ENCODE measurements at places on chromosomes 7 and 10. TPM values are rescaled to one million over a fixed set of nuclear protein-coding genes. Genes with fewer than 3 reads are reported as not detected.

The FFAR4 gene
- total RNA-seq: not detected

The CALCR gene
- total RNA-seq: not detected

The MYPN gene
- 2.3 TPM for total RNA-seq

The SFRP4 gene
- total RNA-seq: 95.2 TPM

The TMEM229A gene
- 0.07 TPM for total RNA-seq

The SPACDR gene
- total RNA-seq: 0.96 TPM

The SPDYE9 gene
- not detected for total RNA-seq

The RAB19 gene
- not detected for total RNA-seq

The CAMK2B gene
- total RNA-seq: 0.63 TPM

The JAKMIP3 gene
- total RNA-seq: 0.13 TPM

The GIMAP1 gene
- total RNA-seq: 0.03 TPM

The NPY gene
- 2.3 TPM for total RNA-seq

The ADCYAP1R1 gene
- total RNA-seq: not detected

The KAZALD1 gene
- total RNA-seq: 26.8 TPM

The TSPAN33 gene
- 0.53 TPM for total RNA-seq

The TMEM236 gene
- 0.07 TPM for total RNA-seq

The SLC18A3 gene
- not detected for total RNA-seq

The FAM53B gene
- total RNA-seq: 17.4 TPM

The NUTM2E gene
- not detected for total RNA-seq

The PDAP1 gene
- 26.3 TPM for total RNA-seq

The NUTM2B gene
- 0.39 TPM for total RNA-seq

The C7orf33 gene
- not detected for total RNA-seq

The IDI2 gene
- not detected for total RNA-seq

The GBX1 gene
- total RNA-seq: not detected

The PON1 gene
- total RNA-seq: not detected

The SUMF2 gene
- total RNA-seq: 212 TPM

The ABCB1 gene
- 1.5 TPM for total RNA-seq

The ZNF485 gene
- total RNA-seq: 2.7 TPM

The CCDC201 gene
- 0.03 TPM for total RNA-seq

The DGKB gene
- total RNA-seq: 0.13 TPM

The CHRM2 gene
- total RNA-seq: 3.0 TPM

The SLC13A4 gene
- total RNA-seq: 0.30 TPM

The RBP3 gene
- not detected for total RNA-seq

The ACHE gene
- 0.13 TPM for total RNA-seq

The FKBP9 gene
- 312 TPM for total RNA-seq

The DENND2A gene
- total RNA-seq: 4.8 TPM
